ENCODE measurements at places on chromosomes 12 and 14.

DNA sequence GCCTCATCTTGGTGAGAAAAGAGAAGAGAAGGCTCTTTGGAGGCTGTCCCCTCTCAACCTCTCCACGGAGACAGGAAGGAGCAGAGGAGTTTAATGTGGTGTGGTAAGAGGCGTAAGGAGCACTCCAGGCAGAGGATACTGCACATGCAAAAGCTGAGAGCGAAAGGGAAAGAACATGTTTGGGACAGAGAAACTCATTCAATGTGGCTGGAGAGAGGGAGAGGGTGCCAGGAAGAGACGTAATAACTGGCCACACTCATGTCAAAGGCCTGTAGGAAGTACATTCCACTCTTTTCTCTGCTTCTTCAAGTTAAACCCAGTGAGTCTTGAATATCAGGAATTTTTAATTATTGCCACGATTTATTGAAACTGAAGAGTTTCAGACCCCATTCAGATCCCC is 12.0 kb downstream of the VDR start:
- no peak for DNase-seq

GRCh38 chr14:51500776-51501175 is 150.9 kb upstream of the FRMD6 start:
- no peak for DNase-seq

DNA sequence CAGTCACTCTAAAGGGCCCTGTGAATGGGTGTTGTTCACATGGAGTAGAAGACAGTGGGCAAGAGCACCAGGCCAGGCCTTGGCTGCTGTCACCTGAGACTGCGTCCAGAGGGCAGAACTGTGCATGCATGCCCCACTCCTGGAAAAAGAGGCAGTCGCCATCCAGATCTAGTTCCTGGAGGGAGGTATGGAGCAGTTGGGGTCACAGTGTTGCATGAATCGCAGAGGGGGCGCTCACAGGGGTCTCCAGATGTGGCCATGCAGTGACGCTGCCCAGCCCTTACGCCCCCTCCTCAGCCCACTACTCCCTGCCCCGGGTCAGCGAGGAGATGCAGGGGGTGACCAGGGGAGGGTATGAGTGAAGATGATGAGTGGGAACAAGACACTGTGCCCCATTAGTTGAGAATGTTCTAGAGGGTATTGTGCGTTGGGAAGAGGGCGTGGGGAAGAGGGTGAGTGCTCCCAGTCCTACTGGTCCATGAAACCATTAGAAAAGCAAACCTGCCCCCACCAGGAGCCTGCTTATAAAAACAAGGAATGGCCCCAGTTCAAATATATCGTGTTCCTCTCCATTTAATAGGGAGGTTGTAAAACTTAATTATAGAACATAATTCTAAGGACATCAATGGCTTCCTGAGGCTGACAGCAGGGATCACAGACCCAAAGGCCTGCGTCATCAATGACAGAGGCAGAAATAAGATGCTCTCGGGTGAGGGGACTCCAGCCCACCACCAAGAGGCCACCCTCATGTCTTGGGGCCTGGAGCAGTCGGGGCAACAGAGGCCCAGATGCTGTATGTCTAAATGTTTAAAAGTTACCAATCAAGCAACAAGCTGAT is 32.2 kb upstream of the BCL7A start:
- DNase-seq: no peak

GRCh38 chr12:49705479-49706134 is 1.6 kb downstream of the FMNL3 start:
- no peak for DNase-seq

- no peak for DNase-seq
Measured at GRCh38 chr12:75945581-75945980, 86.0 kb downstream of the PHLDA1 start.

DNA sequence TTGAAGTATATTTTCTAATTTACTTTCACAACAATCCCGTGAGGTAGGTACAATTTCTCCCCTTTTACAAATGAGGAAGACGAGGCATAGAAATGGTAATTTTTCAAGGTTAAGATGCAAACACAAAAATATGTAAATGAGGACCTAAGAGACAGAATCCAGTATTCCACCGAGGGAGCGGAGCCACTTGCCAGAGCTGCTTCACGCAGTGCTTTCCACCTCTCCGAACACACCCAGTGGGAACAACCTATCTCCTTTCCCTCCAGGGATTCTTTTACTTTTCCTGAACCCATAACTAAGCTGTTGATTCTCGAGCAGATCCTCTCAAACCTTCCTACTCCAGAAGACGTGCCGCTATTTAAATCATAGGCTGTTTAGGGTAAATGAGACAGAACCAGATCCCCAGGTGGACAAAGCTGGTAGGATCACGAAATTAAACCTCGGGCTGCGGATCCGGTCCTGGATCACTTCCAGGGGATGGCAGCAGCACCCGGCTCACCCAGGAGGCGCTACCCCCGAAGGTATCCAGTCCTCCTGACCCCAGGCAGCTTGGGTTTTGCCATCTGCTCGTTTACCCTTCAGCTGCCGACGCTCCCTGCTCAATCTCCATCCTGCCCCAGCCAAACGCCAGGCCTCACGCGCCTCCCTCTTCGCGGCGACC is 1.5 kb downstream of the DDHD1 start:
- DNase-seq: no peak

- DNase-seq: no peak
Measured at GRCh38 chr14:22289570-22289969, 299.5 kb downstream of the DAD1 start.
